Stimulated activated CD4-positive, alpha-beta T cell treated with anti-CD3 and anti-CD28 coated beads, Interleukin-15, amount 100 ng/mL, for 1 hour (primary cell): ENCODE measurements at places on chromosomes 3 and 15.

DNA sequence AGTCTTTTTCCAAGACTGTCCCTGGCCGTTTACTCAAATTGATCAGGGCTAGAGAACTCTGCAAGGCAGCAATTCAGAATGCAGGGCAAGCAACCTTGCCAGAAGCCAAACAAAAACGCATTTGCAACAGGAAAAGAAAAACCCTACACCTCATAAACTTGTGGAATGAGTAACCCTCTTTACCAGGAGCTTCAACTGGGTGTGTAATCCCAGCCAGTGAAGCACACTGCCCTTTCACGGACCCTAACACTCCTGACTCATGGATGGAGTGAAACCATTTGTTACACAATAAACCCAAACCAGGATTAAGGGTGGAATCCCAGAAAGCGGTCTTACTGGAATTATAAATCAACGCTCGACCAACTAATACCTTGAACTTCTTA is 14.8 kb upstream of the LDHAL6B start:
- no peak for DNase-seq

GRCh38 chr3:167605871-167606270 is 47.9 kb downstream of the WDR49 start:
- no peak for DNase-seq

GRCh38 chr3:17672506-17672905 is 69.9 kb downstream of the TBC1D5 start:
- DNase-seq, result no peak

DNA sequence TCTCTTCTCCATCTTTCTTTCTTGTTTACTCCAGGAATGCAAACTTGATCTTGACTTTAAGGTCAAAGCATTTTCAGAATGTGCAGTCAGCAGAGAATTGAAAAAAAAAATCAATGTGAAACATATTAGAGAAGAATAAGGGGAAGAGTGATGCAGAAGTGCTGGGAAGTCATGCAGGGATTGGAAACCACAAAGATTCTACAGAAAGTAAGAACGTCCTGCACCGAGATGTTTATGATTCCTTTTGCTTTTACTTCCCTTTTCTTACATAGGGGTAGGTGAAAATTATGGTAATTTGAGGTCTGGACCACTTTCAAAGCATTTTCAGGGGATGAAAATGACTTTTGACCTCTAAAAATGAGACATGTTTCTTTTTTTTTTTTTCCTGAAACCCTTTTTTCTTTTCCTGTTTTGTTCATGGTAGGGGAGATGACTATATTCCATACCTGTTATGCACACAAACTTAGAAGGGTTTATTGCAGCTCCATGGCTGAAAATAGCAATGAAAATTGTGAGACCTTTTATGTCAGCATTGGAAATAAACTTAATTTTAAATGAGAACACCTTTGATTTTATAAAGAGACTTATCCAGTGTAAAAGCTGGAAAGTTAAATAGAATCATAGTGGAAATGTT is 623.5 kb upstream of the TBL1XR1 start:
- no peak for DNase-seq

GRCh38 chr15:36428102-36428845 is 151.2 kb upstream of the CDIN1 start:
- DNase-seq, result no peak

- no peak for DNase-seq
Measured at GRCh38 chr3:112948346-112948838, 26.5 kb downstream of the CD200R1 start.

- DNase-seq, result no peak
Measured at GRCh38 chr3:113133140-113133539, 78.2 kb upstream of the BOC start.

DNA sequence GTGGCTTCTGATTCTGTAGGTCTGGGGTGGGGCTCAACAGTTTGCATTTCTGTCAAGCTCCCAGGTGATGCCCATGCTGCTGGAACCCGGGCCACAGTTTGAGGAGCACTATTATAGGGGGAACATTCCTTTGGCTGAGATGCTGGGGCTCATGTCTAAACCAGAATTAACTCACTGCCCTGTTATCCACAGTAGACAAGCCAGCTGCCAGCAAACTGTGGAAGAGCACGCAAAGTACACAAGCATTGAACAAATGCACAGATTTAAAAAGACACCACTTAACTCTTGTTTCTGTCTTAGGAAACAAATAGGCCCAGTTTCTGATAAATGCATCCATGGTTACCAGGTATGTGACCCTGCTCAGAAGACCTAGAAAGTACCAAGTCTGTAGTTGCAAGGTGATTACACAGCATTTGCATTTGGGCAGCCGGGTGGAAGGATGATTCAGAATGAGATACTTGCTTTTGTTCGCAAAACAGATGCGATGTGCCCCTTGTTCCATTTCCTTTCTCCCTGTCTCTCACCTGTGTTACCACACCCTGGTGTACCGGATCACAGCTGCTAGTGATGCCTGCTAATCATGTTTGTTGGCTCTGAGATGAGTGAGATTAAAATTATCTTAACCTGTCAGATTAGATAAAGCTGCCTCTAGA is 12.4 kb downstream of the GYG1 start:
- no peak for DNase-seq

DNA sequence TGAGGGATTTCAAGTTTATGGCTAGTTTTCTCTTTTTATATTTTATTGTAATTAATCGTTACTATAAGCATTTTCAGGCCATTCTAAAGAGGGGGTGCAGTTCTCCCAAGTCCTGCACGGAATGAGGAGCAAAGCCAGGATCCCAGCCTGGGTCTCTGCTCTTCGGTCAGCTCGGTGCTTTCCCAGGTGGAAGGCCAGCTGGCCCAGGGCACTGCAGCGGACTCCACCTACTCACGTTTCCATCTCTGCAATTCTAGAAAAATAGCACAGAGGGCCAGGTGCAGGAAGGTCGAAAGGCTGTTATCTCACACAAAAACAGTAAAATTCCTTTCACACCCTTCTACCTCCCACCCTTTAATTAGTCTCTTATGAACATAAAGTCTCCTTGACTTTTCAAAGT is 59.5 kb upstream of the HES1 start:
- DNase-seq, result no peak

- DNase-seq, result no peak
Measured at GRCh38 chr3:106765342-106765741, 611.9 kb upstream of the CCDC54 start.

GRCh38 chr15:84690342-84690741 is 25.6 kb downstream of the SEC11A start:
- DNase-seq, result no peak

GRCh38 chr15:29631076-29632070 is 190.9 kb downstream of the TJP1 start:
- no peak for DNase-seq

- no peak for DNase-seq
Measured at GRCh38 chr3:32487781-32488473, 14.7 kb downstream of the CMTM6 start.

DNA sequence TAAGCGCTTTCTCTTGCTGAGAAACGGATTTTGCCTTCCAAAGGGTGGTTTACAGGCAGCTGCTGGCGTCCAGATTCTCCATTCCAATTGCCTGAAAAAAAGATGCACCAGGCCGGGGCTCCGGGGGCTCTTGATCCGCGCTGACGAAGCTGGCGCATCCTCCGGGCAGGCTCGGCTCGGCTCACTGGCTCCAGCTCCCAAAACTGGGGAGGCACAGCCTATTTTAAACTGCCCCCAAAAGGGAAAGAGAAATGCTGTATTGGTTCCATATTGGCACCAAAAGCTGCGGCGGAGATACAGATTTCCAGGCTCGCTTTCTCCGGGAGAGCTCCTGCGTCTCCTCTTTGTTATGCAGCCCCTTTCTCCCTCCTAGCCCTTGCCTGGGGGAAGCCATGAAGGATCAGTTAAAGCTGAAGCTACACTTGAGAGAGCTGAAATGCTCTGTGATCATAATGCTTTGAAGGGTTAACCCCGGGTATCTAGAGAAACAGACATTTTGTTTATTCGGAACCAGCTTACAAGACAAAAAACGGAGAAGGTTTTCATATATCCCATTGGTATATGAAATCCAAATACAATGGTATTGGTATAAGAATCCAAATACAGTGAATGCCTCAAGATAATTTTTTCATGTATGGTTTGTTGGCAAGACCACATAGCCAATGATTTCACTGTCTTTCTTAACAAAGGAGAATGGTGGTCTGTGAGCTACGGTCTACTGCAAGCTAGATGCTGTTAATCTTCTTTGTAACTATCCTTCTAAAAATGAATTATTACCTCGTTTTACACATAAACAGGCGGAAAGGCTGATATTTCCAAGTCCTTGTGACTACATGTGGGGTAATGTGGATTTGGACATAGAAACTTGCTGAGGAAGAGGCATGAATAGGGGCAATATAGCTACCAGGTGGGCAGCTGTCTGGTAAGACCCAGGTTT is 693 bp downstream of the CD200 start:
- DNase-seq, result no peak
